ENCODE measurements at places on chromosomes 12 and 14. TPM values are rescaled to one million over a fixed set of nuclear protein-coding genes. Genes with fewer than 3 reads are reported as not detected.
A peak's percentile ranks its signal among the peaks of the same experiment; 100 is the strongest.

Gene AQP5
- 0.26 TPM for total RNA-seq

Gene TPH2
- 0.10 TPM for total RNA-seq

- no peaks in the 10 kb centered on the region for H3K4me1 ChIP-seq
- no peaks in the 10 kb centered on the region for H3K36me3 ChIP-seq
- no peak overlapping the region for H3K27ac ChIP-seq
Measured at GRCh38 chr14:70317969-70318634, 41.4 kb downstream of the COX16 start.

- H3K4me3 ChIP-seq: peak overlapping the region; percentile 5
- peak; percentile 3 for DNase-seq
- H3K27me3 ChIP-seq: peaks cover 16% of the 10 kb centered on the region
- H3K4me1 ChIP-seq: peaks cover 73% of the 10 kb centered on the region
- peak overlapping the region; percentile 84 for H3K27ac ChIP-seq
- H3K36me3 ChIP-seq: peaks cover 23% of the 10 kb centered on the region
Measured at GRCh38 chr12:111434680-111435338, 29.1 kb downstream of the SH2B3 start.

DNA sequence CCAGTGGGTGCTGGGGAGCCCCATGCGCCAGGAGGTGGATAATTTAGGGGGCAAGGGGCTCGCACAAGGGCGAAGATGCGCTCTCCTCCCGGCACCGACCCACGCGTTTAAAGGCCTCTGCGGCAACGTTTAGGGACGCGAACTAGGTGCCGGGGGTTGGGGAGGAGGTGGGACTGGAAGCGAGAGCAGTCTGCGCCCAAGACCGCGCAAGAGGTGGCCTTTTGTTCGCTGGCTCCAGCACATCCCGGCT, 1.3 kb downstream of the SLC38A1 start:
- H3K27me3 ChIP-seq: peaks cover 7% of the 10 kb centered on the region
- peaks cover 21% of the 10 kb centered on the region for H3K4me1 ChIP-seq
- DNase-seq: no peak
- H3K4me3 ChIP-seq: no peak overlapping the region

- peaks cover 26% of the 10 kb centered on the region for H3K4me1 ChIP-seq
- H3K27ac ChIP-seq: peak overlapping the region; percentile 45
- H3K36me3 ChIP-seq: peaks cover 20% of the 10 kb centered on the region
- H3K27me3 ChIP-seq: peaks cover 5% of the 10 kb centered on the region
Measured at GRCh38 chr12:70290116-70290515, 46.9 kb downstream of the CNOT2 start.

Gene ADSS1
- total RNA-seq: 6.1 TPM

Gene SARNP
- total RNA-seq: 76.6 TPM

GRCh38 chr12:75526655-75527511, 15.5 kb upstream of the KRR1 start:
- no peak overlapping the region for H3K27ac ChIP-seq
- peak; percentile 16 for DNase-seq
- no peak overlapping the region for H3K4me3 ChIP-seq
- H3K4me1 ChIP-seq: no peaks in the 10 kb centered on the region
- no peaks in the 10 kb centered on the region for H3K27me3 ChIP-seq

Gene CLEC2D
- 18.9 TPM for total RNA-seq

- H3K4me3 ChIP-seq: peak overlapping the region; percentile 92
- no peaks in the 10 kb centered on the region for H3K27me3 ChIP-seq
- peaks cover 15% of the 10 kb centered on the region for H3K4me1 ChIP-seq
- H3K36me3 ChIP-seq: peaks cover 18% of the 10 kb centered on the region
- no peak for DNase-seq
Measured at GRCh38 chr12:7107636-7108002, 1.4 kb downstream of the C1RL start.

DNA sequence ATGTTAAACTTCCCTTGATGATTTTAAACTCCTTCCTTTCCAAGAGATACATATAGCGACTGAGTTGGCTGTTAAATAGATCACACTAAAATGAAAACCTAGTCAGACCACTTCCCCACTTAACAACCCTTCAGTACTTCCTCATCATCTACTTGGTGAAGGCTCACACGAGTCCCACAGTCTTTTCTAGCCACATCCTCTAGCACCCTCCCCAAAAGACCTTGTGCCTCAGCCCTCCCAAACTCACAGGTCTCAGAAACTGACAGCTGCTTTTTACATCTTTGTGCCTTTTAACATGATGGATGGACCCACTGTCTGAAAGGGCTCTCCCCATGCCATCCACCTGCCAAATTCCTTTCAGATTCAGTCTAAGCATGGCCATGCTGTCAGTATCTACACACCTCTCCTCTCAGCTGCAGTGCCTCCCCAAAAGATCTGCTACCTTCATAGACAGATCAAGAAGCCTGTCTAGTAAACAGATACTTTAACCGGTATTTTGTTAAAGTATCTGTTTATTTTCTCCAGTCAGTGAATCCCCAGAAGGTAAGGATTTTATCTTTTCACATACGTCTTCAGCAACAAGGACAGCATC, 65.1 kb upstream of the GPHB5 start:
- H3K4me3 ChIP-seq: no peak overlapping the region
- H3K36me3 ChIP-seq: peaks cover 28% of the 10 kb centered on the region
